ENCODE measurements at places on chromosomes 11 and 22.

DNA sequence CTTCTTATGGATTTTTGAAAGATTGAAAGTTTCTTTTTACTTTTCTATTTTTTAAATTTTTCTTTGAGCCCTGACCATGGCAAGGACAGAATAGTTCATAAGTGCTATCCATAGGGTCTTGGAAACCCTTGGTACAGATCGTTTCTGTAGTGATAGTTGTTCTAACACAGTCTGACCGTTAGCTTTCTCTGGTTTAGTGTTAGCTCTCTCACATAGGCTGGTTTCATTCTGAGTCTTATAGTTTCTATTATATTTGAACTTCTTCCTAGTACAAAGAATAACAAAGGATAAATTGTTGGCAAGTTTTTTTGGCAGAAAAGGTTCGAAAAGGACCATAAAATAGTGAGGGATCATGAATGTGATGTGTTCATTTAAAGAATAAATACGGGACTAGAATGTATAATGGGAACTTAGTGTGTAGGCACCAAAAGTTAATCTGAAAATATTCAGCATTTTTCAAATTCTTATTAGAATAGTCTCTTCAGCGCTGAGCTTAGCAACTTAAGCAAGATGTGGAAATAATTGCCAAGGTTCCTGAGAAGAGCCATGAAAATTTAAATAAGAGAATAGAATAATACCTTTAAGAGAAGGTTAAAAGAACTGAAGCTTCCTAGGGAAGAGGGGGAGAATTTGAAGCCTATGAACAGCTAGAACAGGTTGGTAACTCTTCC, 24.1 kb downstream of the FDX1 start:
- no peak for DNase-seq

DNA sequence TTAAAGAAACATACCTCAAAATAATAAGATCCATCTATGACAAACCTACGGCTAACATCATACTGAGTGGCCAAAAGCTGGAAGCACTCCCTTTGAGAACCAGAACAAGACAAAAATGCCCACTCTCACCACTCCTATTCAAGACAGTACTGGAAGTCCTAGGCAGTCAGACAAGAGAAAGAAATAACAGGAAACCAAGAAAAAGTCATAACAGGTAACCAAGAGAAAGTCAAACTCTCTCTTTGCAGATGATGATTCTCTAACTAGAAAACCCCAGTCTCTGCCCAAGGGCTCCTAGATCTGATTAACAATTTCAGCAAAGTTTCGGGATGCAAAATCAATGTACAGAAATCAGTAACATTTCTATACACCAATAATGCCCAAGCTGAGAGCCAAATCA, 35.6 kb downstream of the TMEM123 start:
- no peak for DNase-seq

- DNase-seq: no peak
Measured at GRCh38 chr22:41116342-41116741, 23.9 kb downstream of the EP300 start.

DNA sequence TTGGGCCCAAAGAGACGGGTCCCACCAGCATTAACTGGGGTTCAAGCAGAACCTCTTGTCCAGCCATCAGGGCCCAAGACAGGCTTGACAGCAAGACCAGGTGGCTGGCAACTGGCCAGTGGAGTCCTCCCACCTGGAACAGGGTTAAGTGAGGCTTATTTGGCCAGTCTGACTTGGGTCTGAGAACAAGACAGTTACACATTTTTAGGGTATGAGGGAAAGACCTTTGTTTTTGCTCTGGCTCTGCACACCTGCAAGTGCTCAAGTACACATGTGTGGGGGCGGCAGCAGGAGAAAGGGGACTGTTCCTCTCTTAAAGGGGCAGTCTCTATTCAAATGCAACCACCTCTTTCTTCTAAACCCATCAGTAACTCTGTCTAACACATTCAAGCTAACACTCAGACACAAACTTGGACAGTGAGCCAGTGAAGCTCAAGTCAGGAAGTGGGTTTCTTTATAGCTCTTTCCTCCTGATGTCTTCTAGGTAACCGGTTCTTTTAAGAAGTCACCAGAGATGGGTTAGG, 116.2 kb downstream of the ETS1 start:
- peak; percentile 97 for DNase-seq

DNA sequence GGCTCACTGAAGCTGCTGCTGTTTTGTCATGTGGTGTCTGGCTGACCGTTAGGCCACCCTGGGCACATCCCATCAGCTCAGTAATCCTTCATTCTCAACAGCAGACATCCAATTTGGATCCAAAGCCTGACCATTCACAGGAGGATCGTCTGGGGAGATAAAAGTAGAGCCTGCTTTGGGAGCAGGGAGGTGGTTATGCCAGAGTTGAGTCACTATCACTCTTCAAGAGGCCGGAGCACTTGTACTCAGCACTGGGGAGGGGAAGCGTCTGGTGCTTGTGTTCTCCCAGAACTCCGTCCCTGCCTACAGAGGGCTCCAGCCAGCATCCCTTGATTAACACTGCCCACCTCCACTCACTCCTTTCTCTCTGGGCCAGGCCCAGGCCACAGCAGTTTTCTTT, 382.6 kb downstream of the OPCML start:
- DNase-seq: no peak

GRCh38 chr22:36478966-36479365, 2.5 kb downstream of the TXN2 start:
- DNase-seq: no peak

- peak; percentile 35 for DNase-seq
Measured at GRCh38 chr22:17965538-17966402, 58.6 kb downstream of the MICAL3 start.

DNA sequence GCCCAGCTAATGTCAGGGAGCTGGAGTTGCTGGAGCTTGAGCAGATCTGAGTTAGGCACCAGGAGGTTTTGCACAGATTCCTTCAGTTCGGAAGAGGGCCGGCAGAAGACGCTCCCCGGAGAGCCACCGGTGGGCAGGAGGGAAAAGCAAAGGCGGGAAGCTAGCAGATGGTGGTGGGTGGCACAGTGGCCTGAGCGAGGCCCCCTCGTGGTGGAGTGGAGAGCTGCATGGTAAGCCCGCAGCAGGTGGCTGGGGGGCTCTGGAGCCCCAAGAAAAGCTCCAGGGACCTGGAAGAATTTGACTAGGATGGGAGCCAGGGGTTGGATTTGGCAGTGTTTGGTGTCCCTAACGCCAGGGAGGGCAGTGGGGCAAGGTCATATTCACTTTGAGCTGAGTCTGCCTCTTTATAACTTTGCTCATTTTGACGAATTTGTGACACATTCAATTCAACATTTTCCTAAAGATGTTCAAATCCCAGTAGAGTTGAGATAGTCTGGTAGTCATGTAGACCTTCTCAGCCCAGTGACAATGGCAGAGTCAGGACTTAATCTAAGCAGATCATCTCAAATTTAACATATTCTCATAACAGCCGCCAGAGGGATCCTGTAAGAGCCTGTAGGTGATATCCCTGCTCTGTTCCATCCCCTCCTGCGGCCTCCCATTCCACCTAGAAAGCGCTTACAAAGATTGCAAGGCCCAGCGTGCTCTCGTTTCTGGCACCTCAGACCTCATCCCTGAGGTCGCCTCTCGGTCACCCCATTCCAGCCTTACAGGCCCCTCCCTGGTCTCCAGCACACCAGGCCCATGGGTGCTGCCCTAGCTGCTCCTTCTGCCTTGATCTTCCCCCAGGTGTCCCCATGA, 57.9 kb downstream of the TRIM29 start:
- DNase-seq: no peak

GRCh38 chr22:33180356-33180755, 122.2 kb upstream of the SYN3 start:
- DNase-seq: no peak

DNA sequence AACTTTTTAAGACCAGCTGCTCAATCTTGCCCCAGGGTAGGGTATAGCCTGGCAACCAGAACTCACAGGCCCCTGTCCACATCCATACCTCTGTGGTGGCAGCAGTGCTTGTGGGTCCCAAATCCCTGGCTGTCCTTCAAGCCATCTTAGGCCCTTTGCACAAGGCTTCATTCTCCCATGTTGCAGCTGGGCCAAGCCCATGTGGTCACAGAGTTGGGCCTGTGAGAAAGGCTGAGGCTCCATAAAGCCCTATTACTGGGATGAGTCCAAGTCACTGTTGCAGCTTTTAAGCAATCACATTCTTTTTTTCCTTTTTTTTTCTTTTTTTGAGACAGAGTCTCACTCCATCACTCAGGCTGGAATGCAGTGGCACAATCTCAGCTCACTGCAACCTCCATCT, 47.9 kb upstream of the SLC25A1 start:
- DNase-seq: no peak

- peak; percentile 9 for DNase-seq
Measured at GRCh38 chr11:1202776-1203504, 19.9 kb upstream of the MUC5B start.

GRCh38 chr22:43404673-43405385, 7.0 kb upstream of the MPPED1 start:
- DNase-seq: no peak

- no peak for DNase-seq
Measured at GRCh38 chr22:20637750-20638506, 130.5 kb downstream of the MED15 start.

- DNase-seq: no peak
Measured at GRCh38 chr11:30879322-30880005, 293.3 kb upstream of the MPPED2 start.

Measured in Jurkat, Clone E6-1 (cell line).